ENCODE measurements at places on chromosomes 5 and 9. TPM values are rescaled to one million over a fixed set of nuclear protein-coding genes. Genes with fewer than 3 reads are reported as not detected.

The CCDC192 gene
- not detected for total RNA-seq

The GPR150 gene
- 0.15 TPM for total RNA-seq

The CLIC3 gene
- total RNA-seq = 3.7 TPM

The C6 gene
- not detected for total RNA-seq

The C5orf46 gene
- total RNA-seq = 0.29 TPM

The PCA3 gene
- total RNA-seq = not detected

The AGXT2 gene
- total RNA-seq = not detected

The ZNG1A gene
- 26.4 TPM for total RNA-seq

The SLC34A1 gene
- not detected for total RNA-seq

The CCDC183 gene
- total RNA-seq = 0.74 TPM

The SHROOM1 gene
- total RNA-seq = 9.8 TPM

The NNT gene
- 14.5 TPM for total RNA-seq

The PITX1 gene
- 14.2 TPM for total RNA-seq

The FOXD4L4 gene
- total RNA-seq = 0.13 TPM

The SOHLH1 gene
- not detected for total RNA-seq

The CSNK1A1 gene
- total RNA-seq = 131 TPM

The PRDM9 gene
- not detected for total RNA-seq

The SPATA31D4 gene
- not detected for total RNA-seq

Data from A549 treated with ZK216348 at 1 μM for 4 hours (cell line).